ENCODE measurements at places on chromosomes 3 and 15.

DNA sequence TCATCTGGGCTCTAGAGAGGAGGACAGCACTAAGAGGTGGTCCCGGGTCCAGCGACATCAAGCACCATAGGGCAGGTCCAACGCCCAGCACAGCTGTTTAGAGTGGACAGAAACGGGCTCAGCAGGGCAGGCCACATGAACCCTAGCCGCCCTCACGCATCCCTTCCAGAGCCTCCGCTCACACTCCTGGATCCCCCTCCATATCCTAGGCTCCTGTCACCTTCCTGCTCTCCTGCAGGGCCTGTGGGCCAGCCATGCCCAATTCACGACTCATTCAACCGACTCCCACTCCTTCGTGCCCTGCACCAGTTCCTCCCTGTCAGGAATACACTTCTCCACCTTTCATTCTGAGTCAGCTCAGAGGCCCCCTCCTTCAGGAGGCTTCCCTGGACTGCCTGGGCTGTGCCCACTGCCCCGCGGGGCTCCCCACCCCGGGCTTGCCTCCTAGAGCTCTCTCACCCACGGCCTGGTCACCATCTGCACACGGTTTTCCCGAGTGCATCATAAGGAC lies 90.2 kb downstream of the LINGO1 start:
- DNase-seq, result no peak

DNA sequence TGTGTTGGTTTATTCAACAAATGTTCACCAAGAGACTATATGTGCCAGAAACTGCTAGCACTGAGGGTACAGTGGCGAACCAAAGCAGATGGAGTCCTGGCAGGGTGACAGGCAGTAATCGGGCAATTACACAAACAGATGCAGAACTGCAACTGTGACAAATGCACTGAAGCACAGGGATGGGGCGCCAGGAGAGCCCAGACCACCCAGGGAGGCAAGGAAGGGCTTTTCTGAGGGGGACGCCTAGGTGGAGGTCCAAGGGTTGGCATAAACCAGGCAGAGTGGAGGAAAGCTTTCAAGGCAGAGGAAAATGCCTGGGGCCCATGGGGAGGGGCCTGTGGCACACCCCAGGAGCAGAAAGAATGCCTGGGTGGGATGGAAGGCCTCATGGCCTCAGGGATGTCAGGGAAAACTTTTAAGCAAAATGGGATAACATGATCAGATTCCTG lies 5.5 kb downstream of the DIS3L start:
- DNase-seq, result no peak

DNA sequence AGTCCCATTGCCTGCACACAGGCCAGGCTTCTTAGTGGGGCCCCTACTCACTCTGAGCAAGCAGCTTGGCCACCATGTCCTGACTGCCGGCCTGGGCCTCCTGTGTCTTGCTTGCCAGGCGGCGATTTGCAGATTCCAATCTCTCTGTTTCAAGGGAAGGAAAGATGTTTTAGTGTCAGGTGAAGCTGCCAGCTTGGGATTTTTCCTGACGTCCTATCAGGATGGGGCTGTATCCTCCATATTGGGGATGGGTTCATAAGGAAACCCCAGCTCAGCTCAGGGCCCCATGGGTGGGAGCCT lies 8.5 kb downstream of the AMOTL2 start:
- no peak for DNase-seq

DNA sequence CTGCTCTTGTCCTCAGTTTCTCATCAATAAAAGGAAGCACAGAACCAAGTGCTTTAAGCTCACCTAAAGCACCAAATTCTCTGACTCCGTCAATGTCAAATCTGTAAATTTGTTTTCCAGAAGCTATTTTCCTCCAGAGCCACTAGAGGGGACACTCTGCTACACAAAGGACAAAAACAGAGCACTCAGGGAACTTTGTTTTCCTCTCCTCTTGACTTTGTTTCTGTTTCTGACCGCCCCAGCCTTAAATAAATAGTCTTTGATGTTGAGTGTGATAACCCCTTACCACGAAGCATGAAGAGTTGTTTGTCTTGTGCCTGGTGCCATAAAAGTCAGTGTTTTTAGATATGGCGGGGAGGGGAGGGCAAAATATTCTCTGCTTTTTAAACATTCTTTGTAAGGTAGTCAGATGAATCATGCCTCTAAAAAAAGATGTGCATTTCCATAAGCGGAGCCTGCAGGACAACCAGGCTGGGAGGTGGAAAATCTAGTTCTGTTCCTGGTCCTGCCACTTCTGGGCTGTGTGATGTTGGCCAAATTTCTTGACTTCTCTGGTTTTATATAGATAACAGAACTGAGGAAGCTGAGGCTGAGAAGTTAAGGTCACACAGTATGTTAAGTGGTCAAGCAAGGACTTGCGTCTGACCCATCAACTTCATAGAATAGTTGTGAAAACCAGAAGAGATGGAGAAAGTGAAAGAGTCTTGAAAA lies 7.3 kb upstream of the ZBTB38 start:
- no peak for DNase-seq

- DNase-seq, result no peak
Observed at GRCh38 chr3:108219336-108219735, 2.9 kb downstream of the IFT57 start.

- DNase-seq, result no peak
Observed at GRCh38 chr15:85515212-85515611, 134.8 kb downstream of the AKAP13 start.

DNA sequence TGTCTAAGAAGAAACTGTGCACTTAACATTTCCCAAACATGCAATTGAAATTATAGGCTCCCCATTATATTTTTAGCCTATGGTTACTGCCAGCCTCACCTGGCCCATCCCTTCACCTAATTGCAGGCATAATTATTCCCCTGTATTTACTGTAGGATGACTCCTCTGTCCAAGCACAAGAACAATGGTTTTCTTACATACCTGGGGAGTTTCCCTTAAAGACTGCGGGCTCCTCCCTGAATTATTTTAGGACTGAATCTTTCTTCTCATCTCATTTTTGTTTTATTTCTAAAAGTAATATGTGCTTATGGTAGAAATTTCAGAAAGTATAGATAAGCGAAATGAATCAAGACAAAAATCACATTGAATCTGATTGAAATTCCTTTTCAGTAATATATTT lies 11.4 kb downstream of the TM4SF1 start:
- DNase-seq, result no peak

- DNase-seq, result no peak
Observed at GRCh38 chr3:69500604-69501003, 114.7 kb upstream of the FRMD4B start.

DNA sequence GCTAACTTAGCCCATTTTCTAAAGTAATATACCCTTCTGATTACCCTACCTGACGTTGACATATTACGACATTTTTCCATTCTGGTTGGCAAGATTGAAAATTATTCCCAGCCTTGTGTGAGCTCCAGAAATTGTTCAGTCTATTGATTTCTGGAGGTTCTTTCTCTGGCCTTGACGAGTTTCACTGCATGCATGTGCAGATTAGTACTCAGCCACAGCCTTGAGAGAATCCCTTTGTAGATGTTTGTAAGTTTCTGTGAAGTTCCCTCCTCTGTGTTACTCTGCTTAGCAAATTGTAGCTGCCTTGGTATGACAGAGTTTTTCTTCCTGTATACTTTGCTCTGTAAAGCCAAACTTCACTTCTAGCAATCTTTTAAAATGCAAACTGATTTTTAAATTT lies 27.5 kb downstream of the TRIM69 start:
- DNase-seq, result no peak

DNA sequence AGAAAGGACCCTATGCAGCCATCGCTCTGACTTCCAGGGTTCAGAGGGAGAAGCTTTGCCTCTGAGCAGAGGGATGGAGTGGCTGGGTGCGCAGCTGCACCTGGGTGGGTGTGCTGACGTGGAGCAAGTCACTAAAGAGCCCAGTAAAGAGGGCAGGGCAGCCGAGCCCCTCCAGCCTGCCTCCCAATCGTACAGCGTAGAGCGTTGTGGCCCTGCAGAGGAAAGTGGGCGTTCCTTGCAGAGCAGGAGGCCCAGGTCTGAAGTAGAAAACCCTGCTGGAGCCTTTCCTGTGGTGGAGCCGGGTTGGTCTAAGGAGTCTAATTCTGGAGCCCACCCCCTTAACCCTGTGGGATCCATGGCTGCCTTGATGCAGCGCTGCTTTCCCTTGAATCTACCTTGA lies 61.0 kb downstream of the ABTB1 start:
- DNase-seq, result no peak

- DNase-seq, result no peak
Observed at GRCh38 chr3:69328103-69328962, 57.6 kb downstream of the FRMD4B start.

Data from stimulated activated naive CD8-positive, alpha-beta T cell treated with anti-CD3 and anti-CD28 coated beads, Interleukin-15, amount 100 ng/mL, for 72 hours (primary cell).